Stimulated activated CD4-positive, alpha-beta T cell treated with anti-CD3 and anti-CD28 coated beads, Interleukin-2, amount 100 ng/mL, for 4 hours (primary cell): ENCODE measurements at places on chromosomes 13 and 19.

- DNase-seq = peak; percentile 46
Observed at GRCh38 chr19:49331616-49332055, 3.6 kb upstream of the CD37 start.

DNA sequence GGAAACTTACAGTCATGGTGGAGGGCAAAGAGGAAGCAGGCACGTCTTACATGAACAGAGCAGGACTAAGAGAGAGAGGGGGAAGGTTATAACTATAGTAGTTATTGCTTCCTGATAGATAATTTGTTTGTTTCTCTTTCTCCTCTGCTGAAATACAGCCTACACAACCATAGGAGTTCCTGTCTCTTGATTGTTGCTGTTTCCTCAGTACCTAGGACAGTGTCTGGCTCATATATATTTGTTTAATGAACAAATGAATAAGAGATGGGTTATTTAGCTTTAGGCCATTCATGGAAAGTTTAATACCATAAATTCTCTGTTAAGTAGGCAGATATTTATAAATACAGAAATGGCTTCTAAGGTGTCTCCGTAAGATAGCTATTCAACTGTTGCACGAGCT, 95.2 kb downstream of the PCCA start:
- no peak for DNase-seq

DNA sequence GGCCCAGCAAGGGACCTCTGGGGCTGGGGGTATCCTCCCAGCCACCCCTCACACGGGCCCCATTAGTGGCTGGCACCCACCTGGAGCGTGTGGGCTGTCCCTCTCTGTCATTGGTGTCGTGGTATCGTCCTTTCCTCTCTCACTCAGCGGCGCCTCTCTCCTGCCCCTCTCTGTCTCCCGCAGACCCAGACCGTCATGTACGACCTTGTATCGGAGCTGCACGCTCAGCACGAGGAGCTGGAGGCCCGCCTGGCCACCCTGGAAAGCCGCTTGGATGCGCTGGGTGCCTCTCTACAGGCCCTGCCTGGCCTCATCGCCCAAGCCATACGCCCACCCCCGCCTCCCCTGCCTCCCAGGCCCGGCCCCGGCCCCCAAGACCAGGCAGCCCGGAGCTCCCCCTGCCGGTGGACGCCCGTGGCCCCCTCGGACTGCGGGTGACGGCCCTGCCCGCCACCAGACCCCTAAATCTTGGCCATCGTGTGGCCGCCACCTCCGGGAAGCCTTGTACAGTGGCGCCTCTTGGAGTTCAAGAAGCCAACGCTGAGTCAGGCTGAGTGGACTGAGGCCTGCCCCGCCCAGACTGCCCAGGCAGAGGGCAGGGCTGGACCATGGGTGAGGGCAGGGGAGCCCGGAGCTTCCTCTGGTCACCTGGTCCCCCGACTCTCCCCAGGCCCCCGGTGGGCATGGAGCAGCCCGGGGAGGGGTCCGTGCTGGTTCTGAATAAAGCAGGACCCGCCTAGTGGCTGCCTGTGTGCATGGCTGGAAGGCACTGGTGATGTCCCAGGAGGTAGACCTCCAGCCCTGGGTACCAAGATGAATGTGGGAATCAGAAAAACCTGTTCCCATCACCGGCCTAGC, 9.8 kb upstream of the ARRDC2 start:
- DNase-seq = no peak

GRCh38 chr19:31337008-31337914, 12.0 kb downstream of the TSHZ3 start:
- DNase-seq = no peak

DNA sequence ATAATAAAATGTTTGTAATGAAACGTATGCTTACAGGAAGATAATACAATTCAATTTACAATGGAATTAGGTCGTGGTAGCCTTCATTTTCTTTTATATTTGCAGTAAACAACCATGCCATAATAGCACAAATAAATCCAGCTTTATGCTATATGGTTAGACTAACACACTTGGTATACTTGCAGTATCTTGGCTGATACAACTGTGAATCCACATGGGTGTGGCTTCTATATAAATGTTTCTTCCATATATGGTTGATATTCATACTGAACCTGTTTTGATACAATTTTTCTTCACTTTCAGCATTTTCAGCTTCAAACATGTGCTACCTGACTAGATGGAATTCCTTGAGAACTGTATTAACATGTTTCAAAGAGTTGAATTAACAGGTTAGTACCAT, 20.4 kb upstream of the SPRY2 start:
- DNase-seq = no peak

DNA sequence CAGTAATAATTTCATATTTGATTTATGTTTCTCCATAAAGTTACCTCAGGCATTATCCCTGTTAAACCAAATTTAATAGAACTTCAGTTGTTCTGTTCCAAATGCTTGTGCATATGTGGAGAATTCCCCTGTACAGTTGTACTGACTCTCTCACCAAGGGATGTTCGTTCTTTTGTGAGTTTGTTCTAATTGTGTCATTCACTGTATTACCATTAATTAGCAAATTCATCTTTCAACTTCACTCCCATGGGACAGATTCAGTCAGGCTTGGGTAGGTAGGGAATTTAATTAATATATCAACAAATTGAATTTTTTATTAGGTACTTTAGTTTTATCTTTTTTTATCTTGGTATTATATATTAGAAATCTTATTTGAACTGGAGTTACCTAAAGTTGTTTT, 265.4 kb downstream of the DCT start:
- DNase-seq = no peak

DNA sequence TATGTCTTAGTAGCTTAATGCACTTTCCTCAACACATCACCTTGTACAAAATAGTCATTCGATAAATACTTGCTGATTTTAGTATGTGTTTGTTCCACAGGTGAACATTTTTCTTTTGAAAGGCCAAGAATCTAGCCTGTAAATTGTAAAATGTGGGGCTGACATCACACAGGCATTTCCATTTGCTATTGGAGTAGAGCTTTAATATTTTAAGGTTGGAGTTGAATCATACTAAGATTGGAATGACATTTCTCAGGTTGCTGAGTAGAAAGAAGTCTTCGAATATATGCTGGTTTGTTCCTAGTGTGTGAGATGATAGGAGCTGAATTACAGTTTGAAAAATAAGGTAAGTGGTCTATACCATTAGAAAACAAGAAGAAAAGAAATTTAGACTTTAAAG, 112.3 kb upstream of the FRY start:
- DNase-seq = no peak

- no peak for DNase-seq
Observed at GRCh38 chr13:64088491-64088890, 2672.8 kb upstream of the PCDH20 start.
